Activated CD4-positive, alpha-beta T cell treated with anti-CD3 and anti-CD28 coated beads for 36 hours (primary cell): ENCODE measurements at places on chromosomes 4 and X. TPM values are rescaled to one million over a fixed set of nuclear protein-coding genes. Genes with fewer than 3 reads are reported as not detected.
A peak's percentile ranks its signal among the peaks of the same experiment; 100 is the strongest.

HSFX3 gene
- total RNA-seq = not detected

HMGB3 gene
- total RNA-seq = 29.3 TPM

CHST7 gene
- 2.0 TPM for total RNA-seq

GRCh38 chr4:130028552-130028951, 932.6 kb downstream of the C4orf33 start:
- no peak for DNase-seq
- no peaks in the 10 kb centered on the region for H3K4me1 ChIP-seq
- H3K4me3 ChIP-seq = no peak overlapping the region

GRCh38 chr4:185238215-185238681, 28.9 kb downstream of the SNX25 start:
- H3K4me1 ChIP-seq = peaks cover 23% of the 10 kb centered on the region
- peak overlapping the region; percentile 58 for H3K27ac ChIP-seq
- DNase-seq = peak; percentile 53
- peak overlapping the region; percentile 17 for H3K4me3 ChIP-seq

DNA sequence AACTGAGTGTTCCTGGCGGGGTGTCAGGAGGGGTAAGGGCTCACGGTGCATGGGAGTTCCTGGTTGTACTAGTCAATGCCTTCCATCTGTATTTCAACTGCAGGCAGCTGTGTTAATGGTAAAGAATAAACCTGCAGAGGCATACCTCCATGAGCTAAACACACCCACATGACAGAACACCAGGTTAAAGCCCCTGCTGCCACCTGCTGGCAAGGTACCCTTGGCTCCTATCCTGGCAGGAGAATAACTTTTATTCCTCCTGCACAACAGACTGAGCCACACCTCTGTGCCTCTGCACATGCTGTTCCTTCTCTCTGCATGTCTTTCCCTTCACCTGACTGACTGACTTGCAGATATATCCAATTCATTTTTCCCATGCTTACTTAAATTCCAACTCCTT, 11.1 kb downstream of the ITIH6 start:
- no peaks in the 10 kb centered on the region for H3K36me3 ChIP-seq
- H3K27me3 ChIP-seq = no peaks in the 10 kb centered on the region
- DNase-seq = peak; percentile 58
- H3K27ac ChIP-seq = no peak overlapping the region
- no peaks in the 10 kb centered on the region for H3K4me1 ChIP-seq
- H3K4me3 ChIP-seq = no peak overlapping the region

- H3K27me3 ChIP-seq = peaks cover 14% of the 10 kb centered on the region
- DNase-seq = no peak
- no peak overlapping the region for H3K4me3 ChIP-seq
- no peaks in the 10 kb centered on the region for H3K4me1 ChIP-seq
- H3K27ac ChIP-seq = no peak overlapping the region
Observed at GRCh38 chr4:153824501-153824900, 35.6 kb upstream of the SFRP2 start.
